ENCODE measurements at places on chromosomes 12 and 14.

DNA sequence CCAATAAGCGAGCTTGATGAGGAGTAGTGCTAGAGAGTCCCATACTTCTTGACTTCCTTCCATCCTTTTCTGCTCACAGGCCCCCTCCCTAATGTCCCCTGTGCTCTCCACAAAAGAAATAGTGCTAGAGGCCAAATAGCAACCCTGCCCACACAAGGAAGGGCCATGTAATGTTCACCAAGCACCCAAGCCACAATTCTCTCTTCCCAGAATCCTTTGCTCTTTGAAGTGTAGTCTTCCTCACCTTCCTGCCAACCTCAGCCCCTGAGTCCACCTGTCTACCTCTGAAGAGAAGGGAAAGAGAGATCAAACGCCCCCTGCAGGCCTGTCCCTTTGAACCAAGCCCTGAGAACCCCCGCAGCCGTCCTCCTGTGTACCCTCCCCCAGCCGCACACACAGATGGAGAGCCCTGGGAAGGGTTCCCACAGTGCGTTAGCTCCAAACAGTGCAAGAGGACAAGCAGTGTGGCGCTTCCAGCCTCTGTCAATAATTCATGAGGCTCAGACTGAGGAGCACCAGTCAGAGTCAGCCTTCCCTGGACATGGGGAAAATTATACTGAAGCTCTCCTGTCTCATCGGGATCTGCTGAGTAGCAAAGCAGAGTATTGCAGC, 1.9 kb upstream of the DHRS4 start:
- no peak for DNase-seq

GRCh38 chr12:92047393-92047826, 98.2 kb downstream of the BTG1 start:
- DNase-seq: no peak

GRCh38 chr14:29548948-29549370, 378.7 kb downstream of the PRKD1 start:
- no peak for DNase-seq

DNA sequence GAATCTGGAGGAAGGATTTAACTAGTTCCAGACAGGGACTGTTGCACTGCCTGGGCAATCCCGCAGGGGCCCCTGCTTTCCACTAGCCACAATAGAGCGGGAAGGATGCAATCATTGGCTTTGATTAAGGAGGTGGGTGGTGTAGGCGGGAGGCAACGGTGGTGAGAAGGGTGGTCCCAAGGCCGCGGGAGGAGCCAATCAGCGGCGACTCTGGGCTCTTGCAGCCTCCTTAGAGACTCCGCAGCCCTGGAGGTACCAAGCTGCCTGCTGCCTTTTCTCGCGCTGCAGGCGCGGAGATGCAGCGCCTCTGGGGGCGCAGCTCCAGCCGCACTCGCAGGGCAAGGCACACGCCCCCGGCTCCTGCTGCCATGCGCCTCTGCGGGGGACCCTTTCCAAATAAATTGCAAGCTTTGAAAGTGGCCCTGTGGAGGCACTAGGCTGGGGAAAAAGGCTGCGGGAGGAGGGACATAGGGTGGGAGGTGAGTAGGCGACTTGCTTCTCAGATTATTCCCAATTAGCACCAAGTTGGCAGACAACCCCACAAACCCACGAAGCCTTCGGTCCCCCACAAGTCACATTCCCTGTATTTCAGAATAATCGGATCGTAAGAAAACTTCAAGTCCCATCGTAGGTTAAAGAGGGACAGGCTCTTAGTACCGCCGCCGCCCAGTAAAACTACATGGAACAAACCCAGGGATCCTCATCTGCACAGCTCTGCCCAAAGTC, 858 bp upstream of the KCNA1 start:
- DNase-seq: peak; percentile 96

DNA sequence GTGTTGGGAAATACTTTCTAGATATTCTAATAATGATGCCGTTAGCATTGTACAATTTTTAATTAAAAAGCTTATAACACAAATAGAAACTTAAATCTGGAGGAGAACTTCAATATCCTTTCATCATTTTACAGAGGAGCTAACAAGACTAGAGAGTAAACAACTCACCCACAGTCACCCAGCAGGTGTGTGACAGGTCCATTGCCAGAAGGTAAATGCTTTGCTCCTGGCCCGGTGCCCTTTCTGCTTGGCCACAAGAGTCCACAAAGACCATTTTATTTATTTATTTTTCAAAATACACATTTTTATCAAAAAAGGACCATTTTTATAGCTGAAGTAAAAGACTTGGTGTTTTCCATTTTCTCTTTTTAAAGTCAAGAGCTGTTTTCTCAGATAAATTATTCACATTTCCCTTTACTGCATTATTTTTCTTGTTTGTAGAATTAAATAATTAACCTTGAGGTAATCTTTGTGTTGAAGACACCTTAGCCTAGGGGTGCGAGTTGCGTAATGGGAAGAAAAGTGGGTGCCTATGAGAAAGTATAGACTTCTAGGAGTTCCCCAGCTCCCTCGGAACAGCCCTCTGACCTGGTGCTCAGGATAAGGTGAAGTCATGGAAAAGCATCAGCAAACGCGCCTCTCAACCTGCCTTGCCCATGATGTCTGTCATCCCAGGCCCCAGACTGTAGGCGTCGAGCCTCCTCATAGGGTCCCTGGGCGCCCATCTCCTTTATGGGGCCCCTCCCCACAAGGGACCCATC, 26.3 kb upstream of the AMIGO2 start:
- DNase-seq: no peak

DNA sequence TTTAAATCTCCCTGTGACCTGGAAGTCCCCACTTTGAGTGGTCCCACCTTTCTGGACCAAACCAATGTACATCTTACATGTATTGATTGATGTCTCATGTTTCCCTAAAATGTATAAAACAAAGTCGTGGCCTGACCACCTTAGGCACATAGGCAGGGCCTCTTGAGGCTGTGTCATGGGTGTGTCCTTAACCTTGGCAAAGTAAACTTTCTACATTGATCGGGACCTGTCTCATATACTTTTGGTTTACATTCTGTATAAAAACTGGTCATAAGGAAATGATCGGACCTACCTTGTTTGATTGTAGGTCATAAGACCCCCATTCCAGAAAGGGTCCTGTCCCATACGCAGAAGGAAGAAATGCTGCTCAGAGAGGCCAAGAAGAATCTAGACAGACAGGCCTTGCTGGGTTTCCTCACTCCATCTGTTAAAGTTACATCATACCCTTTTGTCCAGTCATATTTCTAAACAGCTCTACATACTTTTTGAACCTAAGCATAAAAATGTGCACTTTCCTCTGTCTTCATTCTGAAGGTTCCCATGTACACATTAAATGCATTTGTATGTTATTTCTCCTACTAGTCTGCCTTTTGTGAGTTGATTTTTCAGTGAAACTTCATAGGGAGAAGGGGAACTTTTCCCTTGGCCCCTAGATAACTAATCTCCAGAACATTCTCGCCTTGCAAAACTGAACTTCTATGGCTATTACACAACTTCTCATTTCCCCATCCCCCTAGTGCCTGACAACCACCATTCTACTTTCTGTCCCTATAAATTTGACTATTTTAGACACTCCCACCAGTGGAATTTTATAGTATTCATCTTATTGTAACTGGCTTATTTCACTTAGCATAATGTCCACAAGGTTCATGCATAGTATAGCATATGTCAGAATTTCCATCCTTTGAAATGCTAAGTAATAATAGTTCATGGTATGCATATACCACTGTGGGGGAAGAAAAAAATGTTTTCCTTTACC, 30.2 kb upstream of the CPM start:
- no peak for DNase-seq

GRCh38 chr12:127507341-127507740, 759.6 kb upstream of the TMEM132C start:
- DNase-seq: no peak

- DNase-seq: no peak
Observed at GRCh38 chr12:120079411-120080400, 36.8 kb downstream of the RAB35 start.

DNA sequence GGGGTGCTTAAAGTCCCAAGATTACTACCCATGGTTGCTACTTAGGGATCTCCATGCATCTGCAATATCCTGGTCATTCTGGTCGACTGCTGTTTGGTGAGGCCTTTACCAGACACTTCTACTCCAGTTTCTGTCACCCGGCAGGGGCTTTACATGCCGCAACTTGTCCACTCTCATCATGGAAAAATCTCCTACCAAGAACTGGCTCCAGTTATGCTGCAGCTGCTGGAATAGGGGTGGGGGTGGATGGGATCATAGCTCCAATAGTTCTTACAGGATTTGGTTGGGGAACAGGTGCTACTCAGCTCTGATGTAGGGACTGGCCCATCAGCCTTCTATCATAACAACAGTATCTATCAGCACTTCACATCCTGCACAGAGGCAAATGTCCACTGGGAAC, 51.6 kb downstream of the SPTB start:
- DNase-seq: no peak

GRCh38 chr12:71455028-71455737, 15.6 kb downstream of the LGR5 start:
- no peak for DNase-seq

DNA sequence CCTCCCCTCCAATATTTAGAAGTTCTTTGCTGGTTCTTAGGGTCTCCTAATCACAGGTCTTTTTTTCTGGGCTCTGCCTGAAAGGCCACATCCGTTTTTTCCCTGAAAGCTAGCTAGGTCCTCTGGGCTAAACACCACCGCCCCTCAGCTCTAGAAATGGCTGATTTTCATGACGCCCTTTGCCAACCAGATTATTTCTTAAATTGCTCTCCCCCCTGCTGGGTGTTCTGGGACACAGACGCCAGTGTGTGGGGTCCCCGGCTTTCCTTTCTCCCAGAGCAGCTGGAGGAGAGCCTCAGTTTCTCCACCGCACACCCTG, 45.3 kb upstream of the ATP23 start:
- DNase-seq: no peak

GRCh38 chr12:123151457-123152454, 866 bp upstream of the PITPNM2 start:
- peak; percentile 68 for DNase-seq

DNA sequence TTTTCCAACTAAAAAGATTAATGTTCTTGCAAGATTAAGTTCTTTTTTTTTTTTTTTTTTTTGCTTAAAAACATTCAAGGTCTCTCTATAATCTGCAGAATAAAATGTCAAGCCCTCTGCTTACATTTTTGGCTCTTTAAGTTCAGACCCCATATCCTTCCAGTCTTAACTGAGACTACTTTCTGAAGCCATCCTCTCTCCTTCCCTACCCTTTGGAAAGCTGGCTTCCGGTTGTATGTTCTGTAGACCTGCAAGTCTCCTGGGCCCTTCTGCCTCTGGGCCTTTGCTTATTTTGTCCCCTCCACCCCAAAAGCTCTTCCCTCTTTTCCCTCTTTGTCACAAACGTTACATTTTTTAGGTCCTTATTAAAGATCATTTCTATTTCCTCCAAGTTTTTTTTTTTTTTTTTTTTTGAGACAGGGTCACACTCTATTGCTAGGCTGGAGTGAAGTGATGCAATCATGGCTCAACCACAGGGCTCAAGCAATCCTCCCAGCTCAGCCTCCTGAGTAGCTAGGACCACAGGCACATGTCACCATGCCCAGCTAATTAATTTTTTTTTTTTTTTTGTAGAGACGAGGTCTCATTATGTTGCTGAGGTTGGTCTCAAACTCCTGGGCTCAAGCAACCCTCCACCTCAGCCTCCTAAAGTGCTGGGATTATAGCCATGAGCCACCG, 46.5 kb downstream of the PTPRB start:
- DNase-seq: no peak

- no peak for DNase-seq
Observed at GRCh38 chr14:55936691-55937090, 181.5 kb upstream of the PELI2 start.

DNA sequence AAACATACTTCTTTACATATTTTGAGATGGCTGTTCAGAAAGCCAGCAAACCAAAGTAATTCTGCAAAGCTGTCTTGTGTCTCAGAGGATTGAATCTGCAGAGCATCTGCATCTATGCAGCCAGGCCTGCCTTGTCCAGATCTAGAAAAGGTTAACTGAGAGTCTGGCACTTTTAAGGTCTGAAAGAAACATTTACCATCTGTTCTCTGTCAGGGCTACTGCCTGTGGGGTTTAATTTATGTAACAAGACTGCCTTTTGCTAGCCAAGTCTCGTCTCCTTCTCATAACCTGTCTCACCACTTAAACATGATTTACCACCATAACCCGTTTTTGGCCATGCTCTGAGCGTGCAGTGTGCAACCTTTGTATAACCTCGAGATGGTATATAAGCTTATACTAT, 194.2 kb downstream of the SYT10 start:
- no peak for DNase-seq

DNA sequence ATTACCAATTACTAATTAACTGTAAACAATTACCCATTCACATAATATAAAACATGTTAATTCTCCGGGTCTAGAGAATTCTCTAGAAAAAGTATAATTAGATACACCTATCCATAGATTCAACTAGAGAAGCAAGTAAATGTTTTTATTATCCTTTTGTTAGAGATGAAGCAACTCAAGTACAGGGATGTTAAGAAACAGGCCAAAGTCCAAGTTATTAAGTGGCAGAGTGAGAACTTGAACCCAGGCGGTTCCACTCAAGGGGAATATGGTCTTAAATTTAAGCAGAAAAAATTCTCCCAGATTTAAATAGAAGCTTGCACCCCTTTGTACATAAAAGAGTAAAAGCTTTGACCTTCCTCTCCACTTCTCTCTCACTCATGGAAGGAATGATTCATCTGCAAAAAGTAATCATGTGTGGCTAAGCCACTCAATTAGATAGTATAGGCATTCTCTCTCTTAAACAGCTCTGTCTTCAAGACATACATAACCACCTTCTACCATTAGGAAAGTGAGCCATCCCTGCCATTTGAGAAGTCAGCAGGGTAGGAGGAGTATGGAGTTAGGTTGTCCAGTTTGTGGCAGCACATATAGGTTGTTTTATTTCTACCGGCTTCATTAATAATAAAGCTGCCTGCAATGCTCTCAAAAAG, 34.1 kb downstream of the ERGIC2 start:
- DNase-seq: no peak
